ENCODE measurements at places on chromosomes 6 and 20. TPM values are rescaled to one million over a fixed set of nuclear protein-coding genes. Genes with fewer than 3 reads are reported as not detected.

DNA sequence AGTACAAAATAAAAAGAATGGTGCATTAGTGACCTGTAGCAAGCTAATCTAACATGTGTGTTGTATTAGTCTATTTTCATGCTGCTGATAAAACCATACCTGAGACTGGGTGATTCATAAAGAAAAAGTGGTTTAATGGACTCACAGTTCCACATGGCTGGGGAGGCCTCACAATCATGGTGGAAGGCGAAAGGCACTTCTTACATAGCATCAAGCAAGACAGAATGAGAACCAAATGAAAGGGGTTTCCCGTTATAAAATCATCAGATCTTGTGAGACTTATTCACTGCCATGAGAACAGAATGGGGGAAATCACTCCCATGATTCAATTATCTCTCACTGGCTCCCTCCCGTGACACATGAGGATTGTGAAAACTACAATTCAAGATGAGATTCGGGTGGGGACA is 45.4 kb upstream of the AIG1 start:
- DNase-seq, result no peak

GRCh38 chr20:20483328-20483727 is 115.4 kb downstream of the INSM1 start:
- no peak for DNase-seq

- no peak for DNase-seq
Observed at GRCh38 chr6:2921520-2922115, 18.5 kb upstream of the SERPINB9 start.

DNA sequence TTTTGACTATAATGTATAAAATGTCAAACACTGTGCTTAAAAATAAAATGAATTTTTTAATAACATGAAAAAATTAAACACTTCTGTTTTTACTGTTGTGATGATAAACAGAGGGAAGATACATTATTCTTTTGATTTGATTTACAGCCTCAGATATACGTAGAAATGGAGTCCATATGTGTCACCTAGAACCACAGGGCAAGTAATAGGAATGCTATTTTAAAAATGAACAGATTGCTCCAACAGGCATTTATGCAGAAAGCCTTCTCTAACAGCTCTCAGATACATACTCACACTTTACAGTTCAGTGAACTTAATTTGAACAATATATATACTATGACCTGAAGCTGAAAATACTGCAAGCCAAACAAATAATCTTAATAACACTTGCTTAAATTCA is 1551.0 kb downstream of the GRIK2 start:
- no peak for DNase-seq

Gene FNDC1
- total RNA-seq, result not detected
